ENCODE measurements at places on chromosomes 11 and 22.

DNA sequence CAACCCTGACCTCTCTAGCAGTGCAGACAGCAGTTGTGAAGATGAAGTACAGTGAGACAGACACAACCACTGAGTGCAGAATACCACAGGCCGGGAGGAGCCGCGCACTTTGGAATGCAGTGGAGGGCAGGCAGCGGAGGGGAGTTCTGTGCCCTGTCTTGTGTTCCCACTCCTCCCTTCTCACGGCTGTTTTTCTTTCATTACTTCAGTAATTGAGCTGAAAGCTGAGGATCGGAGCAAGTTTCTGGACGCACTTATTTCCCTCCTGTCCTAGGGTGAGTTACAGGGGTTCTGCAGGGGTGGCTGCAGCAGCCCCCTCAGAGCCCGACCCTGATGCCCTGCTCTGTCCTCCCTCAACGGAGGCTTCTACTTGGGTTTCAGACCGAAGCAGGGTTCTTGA, 5.6 kb downstream of the CLDN5 start:
- no peak for DNase-seq

- DNase-seq: peak; percentile 58
Measured at GRCh38 chr22:39013942-39014722, at the start of gene APOBEC3C. APOBEC3C (plus strand) TSS chr22:39014257; CDS start chr22:39014363, 106 bp downstream.

DNA sequence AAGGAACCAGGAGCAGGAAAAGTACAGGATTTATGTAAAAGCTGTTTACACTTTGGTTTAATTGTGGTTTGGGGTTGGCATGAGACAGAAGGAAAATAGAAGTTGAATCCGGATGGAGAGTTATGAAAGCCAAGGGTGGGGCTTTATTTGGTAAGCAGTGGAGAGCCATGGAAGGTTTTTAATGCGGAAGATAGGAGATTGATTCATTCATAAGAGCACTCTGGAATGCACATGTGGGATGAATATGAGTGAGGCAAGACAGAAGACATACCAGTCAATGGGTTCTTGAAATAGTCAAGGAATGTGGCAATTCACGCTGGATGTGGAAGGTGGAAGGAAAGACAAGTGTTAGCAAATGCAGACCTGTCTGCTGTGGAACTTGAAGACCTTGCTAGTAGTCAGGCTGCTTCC, 9.3 kb upstream of the GLB1L3 start:
- no peak for DNase-seq

DNA sequence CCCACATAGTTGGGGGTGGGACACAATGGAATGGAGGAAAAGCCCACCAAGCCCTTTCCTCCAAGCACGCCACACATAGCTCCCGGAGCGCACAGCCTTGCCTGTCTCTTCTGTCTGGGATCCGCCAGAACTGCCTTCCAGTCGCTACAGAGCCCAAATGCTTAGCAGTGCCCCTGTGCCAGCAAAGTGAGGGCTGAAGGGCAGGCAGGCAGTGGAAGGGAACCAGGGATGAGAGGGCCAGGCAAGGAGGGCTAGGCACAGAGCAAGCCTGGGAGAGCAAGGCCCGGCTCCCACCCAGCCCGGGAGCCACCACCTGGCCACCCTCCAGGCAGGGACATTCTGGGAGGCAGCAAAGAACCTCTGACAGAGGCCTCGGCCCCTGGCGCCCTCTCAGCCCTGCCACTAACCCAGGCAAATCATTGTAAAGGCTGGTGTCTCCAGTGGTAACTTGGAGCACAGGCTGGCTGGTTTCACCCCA, 32.5 kb downstream of the PPP2R1B start:
- no peak for DNase-seq

GRCh38 chr11:134171951-134172350, 51.8 kb downstream of the NCAPD3 start:
- no peak for DNase-seq

DNA sequence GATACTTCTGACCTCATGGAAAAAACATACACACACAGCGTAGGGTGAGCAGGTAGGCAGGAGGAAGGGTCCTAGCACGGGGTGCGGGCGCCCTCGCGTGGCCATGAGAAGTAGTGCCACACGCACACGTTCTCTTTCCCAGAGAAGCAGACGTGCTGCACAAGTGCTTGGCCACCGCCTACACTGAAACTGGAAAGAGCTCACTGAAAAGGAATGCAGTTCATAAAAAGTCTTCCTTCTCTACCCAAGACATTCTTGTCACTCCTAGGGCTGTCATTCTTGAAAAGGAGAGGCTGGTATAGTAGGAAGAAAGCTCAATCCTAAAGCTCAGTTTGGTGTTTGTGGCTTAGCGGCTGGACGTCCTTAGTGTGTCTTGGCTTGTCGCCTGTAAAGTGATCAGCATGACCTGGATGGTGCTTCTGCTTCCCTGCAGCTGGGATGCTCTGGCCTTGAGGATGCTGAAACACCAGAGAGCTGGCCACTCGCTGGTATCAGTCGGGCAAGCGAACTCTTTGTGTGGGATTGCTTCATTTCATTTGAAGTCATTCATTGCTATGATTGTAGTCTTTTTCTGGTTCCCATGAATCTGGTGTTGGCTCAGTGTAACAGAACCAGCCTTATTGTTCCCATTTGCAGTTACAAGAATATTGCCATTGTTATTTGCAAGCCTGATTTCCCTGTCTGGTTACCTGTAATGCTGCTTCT, 303.8 kb downstream of the NTM start:
- DNase-seq: no peak

GRCh38 chr22:25666308-25666707, 75.7 kb upstream of the MYO18B start:
- DNase-seq: no peak

GRCh38 chr22:36552289-36552688, 23.3 kb upstream of the EIF3D start:
- no peak for DNase-seq

DNA sequence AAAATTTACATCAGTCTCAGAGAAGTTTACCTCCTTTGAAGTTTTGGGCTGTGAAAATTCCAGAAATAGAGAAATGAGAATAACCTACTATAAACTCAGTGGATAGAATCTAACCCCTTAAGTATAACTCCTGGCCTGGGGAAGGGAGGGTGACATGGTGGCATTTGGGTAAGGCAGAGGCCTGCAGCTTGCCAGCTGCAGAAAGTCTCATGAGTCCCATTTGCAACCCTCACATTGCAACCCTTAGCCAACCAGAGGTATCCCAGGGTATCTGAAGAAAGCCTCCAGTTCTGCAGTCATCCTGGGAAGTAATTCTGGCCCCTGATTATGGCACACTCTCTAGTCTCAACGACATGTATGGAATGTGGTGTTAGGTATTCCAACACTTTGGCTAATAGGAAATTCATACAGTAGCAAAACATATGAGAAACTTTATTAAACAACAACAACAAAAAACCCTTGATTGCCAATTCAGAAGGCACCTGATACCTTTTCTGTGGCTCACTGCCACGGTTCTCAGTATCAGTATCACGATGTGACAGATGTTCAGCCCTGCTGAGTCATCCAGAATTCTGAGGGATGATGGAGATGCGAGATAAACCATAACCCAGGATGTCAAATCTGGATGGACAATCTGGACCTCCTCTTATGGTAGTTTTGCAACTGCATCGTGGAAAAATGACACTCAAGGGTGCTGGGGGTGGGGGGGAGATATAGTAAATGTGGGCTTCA, 743.4 kb downstream of the NELL1 start:
- DNase-seq: no peak

DNA sequence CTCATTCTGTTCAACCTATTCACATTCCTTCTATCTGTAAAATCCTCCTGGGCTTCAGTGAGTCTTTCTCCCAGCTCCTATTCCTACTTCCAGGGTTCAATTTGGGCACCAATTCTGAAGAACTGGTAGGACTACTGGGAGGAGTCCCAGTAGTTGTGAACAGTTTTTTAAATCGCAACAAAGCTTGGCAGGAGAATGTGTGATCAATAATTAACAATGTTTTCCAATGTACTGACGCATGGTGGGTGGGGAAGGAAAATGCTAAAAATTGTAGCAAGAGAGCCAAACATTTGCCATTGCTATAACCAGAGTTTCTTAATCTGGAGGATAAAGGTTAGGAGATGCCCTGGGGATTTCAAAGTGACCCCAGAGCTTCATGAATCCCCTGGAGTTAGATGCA, 27.3 kb upstream of the PRSS23 start:
- DNase-seq: no peak

DNA sequence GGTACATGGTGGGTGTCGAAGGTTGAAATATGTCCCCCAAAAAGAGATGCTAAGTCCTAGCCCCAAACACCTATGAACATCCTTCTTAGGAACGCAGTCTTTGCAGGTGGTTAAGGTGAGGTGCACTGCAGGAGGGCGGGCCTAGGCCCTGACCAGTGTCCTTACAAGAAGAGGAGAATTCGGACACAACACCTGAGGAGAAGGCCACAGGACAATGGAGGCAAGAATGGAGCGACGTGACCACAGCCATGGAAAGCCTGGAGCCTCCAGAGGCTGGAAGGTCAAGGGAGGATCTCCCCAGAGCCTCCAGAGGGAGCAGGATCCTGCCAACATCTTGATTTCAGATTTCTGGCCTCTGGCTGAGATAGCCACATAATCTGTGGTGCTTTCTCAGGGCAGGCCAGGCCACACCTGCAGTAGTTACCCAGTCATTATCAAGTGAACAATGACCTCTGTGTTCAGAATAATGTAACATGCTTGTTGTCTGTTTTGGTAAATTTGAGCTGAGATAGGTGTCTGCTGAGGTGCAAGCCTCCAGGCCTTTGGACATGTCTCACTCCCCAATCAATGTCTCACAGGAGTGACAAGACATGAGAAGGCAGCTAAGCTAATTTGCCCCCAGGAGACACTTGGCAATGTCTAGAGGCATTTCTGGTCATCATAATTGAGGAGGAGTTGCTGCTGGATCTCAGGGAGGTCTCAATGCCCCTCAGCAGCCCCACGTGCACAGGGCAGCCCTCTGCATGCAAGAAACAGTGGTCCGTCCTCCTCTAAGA, 498.9 kb downstream of the BRD1 start:
- no peak for DNase-seq

- no peak for DNase-seq
Measured at GRCh38 chr22:44269117-44269498, 43.6 kb downstream of the SHISAL1 start.

DNA sequence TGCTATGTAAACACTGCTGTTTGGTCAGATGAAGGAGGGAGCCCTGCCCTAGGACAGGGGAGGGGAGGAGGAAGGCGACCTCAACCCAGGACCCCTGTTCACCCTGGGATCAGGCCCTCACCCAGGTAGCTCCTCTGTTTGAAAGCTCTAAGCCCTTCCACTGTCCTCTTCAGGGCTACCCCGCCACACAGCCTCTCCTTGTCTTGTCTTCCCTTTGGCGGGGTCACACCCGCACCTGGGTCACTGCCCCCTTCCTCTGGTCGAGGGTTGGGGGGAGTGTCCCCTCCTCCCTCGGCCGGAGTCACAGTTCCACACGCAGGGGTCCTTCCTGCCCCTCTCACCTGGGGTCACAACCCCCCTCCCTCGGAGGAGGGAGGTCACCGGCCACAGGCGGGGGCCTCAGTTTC, 463 bp upstream of the PTPMT1 start:
- DNase-seq: no peak

DNA sequence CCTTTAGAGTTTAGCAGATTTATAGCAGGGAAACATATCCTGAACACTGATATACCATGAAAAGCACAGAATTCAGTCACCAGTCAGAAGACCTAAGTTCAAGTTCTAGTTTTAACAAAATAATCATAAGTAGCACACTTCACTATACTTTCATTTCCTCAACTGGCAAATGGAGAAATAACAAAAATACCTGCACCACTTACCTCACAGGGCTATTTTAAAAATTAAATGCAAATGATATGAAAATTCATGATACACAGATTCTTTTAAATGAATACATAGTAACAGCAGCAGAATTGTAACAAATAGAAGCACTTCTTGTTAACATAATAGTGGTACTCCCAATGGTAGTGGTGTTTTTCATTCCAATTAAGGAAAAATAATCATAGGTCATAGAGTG, 139.0 kb downstream of the FCHSD2 start:
- no peak for DNase-seq

- no peak for DNase-seq
Measured at GRCh38 chr11:6647836-6648235, 7.8 kb downstream of the DCHS1 start.

DNA sequence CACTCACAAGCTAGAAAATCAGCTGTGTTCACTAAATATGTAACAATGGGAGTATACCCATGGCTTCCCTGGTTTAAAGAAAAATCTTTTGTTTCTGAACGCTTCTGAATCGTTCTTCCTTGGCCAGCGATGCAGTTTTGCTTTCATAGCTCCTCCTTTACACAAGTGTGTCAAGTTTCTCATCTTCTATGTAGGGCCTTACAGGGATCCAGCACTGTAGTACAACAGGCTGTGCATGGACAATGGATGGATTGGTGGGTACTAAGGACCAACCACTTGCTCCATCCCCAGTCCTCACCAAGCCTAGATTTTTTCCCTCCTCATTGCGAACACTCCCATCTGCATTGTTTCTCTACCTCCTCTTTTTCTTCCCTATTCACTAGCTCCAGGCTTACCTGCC, 24.3 kb upstream of the POU2AF2 start:
- no peak for DNase-seq

- no peak for DNase-seq
Measured at GRCh38 chr11:96393753-96394348, 4.0 kb downstream of the JRKL start.

- no peak for DNase-seq
Measured at GRCh38 chr11:84270466-84270865, 984.3 kb upstream of the CCDC90B start.
